Activated naive CD8-positive, alpha-beta T cell treated with anti-CD3 and anti-CD28 coated beads, Interleukin-2, amount 50 U/mL, for 24 hours (primary cell): ENCODE measurements at places on chromosomes 5 and 9.

DNA sequence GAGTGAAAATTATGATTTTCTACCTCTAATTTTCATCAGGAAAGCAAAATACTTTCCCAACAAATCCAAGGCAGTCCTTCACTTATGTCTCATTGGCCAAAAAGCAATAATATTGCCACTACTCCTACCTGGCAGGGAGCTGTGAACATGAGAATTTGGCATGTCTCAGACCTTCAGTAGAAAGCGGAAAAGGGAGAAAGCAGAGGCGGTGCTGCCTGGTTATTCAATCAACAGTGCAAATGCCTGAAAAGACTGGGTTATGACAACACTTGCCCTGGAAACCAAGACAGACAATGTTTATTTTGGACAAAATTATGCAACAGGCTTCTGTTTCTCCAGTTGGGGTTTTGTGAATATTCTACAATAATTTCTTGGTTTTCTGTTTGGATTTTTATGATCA, 194.4 kb downstream of the TAF11L14 start:
- no peak for DNase-seq

DNA sequence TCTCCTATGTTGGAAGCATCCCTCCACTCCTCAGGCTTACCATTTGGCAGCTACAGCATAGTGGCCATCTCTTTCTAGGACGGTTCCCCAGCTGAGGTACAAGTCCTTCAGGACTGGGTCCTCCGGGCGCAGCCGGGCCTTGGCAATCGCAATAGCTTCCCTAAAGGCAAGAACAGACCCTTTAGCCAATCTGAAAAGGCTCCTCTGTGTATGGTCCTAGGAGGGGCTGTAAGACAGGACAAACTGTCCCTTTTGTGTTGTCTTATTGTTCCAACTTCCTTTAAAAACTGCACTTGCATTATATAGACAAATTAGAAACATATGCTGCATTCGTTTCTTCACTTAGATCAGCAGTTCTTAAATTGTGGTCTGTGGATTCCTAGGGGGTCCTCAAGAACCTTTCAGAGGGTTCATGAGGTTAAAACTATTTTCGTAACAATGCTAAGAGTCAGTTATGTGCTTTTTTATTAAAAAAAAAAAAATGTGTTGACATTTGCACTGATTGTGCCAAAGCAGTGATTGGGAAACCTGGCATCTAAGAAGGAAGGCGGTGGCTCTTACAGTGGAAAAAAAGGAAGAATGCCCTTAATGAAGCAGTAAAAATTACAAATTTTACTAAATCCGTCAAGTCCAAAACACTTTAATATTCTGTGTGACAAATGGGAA, 38.7 kb downstream of the GEMIN5 start:
- no peak for DNase-seq

DNA sequence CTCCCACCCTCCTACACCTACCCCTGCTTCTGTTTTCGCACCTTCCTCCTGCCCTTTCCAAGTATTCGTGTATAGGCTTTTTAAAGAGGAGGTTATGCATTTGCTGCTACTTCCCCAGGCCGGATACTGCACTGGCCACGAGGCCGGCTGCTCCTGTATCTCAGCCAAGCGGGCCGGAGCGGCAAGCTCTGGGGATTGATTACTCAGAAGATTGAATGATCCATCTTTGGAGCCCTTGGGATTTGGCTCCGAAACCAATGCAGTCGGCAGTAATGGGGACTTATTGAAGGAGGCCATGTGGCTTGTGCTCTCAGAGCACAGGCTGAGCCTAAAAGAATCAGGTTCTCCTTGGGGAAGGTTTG, 405.3 kb downstream of the TLE4 start:
- DNase-seq: no peak

- DNase-seq: no peak
Observed at GRCh38 chr5:17129093-17129849, 88.2 kb upstream of the BASP1 start.

DNA sequence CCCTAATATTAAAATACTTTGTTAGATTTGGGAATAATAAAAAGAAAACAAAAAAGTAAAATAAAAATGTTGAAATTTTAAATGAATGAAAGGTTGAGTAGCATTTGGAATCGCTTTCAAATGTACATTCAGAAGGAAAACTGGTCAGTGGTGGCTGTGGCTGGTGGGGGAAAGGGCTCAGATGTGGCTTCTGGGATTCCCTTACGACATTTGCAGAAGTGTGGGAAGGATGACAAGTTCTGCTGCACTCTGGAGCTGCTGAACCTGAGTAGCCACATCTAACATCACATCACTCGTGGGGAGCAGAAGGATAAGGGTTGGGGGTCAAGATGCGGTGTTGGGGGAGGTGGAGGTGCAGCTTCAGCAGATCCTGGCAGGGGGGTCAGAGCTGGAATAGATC, 25.6 kb upstream of the CAST start:
- no peak for DNase-seq

GRCh38 chr5:168005093-168005492, 286.4 kb upstream of the WWC1 start:
- DNase-seq: no peak

DNA sequence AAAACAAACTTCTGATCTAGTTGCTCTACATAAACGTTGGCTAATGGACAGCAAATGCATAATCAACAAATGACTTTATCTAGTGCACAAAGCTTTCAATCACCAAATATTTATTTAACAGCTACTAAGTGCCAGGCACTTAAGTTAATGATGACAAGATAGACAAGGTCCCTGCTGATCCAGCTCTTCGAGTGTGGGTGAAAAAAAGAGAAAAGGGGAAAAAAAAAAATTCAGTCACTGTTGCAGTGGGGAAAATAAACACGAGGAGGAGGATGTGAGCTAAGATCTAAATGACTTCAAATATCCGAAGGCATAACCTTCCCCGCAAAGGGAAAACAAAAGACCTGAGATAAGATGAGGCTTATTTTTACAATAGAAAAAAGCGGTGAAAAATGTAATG, 9.6 kb downstream of the PSIP1 start:
- no peak for DNase-seq

GRCh38 chr5:76582230-76583162, 40.7 kb downstream of the F2RL2 start:
- peak; percentile 6 for DNase-seq

GRCh38 chr9:7103771-7104170, 346.0 kb downstream of the KDM4C start:
- no peak for DNase-seq

- DNase-seq: no peak
Observed at GRCh38 chr9:121220996-121221663, 19.5 kb upstream of the RAB14 start.

GRCh38 chr5:15943487-15943886, 236.1 kb downstream of the MARCHF11 start:
- DNase-seq: no peak

GRCh38 chr5:80296121-80296520, 23.7 kb upstream of the SPZ1 start:
- no peak for DNase-seq

- DNase-seq: no peak
Observed at GRCh38 chr5:848671-849111, 2.1 kb downstream of the ZDHHC11 start.

- DNase-seq: no peak
Observed at GRCh38 chr9:76985581-76985980, 33.9 kb upstream of the FOXB2 start.

DNA sequence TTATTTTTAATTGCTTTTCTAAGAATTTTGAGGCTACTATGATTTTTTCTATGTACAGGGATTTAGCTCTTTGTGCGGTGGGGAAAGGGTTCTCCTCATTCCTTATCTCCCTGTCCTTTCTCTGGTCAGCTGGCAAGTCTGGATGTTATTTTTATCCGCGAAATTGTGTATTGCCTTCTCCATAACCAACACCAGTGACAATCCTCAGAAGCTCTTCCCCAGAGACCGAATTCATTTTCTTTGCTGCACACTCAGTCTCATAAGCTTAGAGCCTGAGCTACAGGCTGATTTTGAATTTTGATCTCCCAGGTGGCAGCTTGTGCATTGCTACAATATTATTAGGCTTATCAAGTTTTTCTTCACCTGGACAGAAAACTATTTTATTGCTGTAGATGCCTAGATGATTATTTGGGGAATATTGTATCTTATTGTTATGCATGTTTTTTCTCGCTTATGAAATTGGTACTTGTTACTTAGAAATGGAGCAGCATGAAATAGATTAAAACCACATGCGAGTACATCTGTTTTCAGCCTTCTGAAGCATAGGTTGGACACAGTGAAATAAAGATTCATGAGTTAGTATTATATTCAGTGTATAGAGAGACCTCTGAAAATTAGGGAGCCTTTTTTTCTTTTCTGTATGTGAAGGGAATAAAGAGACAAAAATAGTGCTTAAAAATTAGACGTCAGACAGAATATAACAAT, 27.3 kb downstream of the CPEB4 start:
- DNase-seq: no peak

DNA sequence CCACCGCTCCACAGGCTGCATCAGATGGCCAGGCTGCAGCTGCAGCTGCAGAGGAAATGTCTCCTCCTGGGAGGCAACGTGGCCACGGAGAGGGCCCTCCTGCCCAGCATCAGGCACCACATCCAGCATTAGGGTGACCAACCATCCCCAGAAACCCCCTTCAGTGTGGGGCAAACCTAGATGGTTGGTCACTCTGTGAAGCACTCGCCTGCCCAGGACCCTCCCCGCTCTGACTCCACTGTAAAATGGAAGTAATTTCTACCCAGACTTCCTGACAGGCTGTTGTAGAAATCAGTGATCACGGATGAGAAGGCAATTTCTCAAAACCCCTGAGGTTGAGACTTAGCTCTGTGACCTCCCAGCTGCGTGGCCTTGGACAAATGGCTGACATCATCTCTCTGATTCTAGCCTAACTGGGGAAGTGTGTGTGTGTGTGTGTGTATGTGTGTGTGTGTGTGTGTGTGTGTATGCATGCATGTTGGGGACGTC, 31.6 kb downstream of the B4GALT1 start:
- no peak for DNase-seq
